Stimulated activated CD4-positive, alpha-beta T cell treated with anti-CD3 and anti-CD28 coated beads, TNF-alpha, amount 100 ng/mL, for 48 hours (primary cell): ENCODE measurements at places on chromosomes 2 and 18.

- no peak for DNase-seq
These were observed 72.3 kb downstream of the CLHC1 start for GRCh38 chr2:55159752-55160151.

GRCh38 chr2:84283506-84283905 is 175.6 kb downstream of the SUCLG1 start:
- no peak for DNase-seq

GRCh38 chr2:145026456-145027455 is 506.8 kb upstream of the ZEB2 start:
- DNase-seq = no peak

- no peak for DNase-seq
These were observed 96.2 kb downstream of the KLHL29 start for GRCh38 chr2:23480957-23481797.

- DNase-seq = no peak
These were observed 13.3 kb downstream of the CTIF start for GRCh38 chr18:48552130-48552529.

DNA sequence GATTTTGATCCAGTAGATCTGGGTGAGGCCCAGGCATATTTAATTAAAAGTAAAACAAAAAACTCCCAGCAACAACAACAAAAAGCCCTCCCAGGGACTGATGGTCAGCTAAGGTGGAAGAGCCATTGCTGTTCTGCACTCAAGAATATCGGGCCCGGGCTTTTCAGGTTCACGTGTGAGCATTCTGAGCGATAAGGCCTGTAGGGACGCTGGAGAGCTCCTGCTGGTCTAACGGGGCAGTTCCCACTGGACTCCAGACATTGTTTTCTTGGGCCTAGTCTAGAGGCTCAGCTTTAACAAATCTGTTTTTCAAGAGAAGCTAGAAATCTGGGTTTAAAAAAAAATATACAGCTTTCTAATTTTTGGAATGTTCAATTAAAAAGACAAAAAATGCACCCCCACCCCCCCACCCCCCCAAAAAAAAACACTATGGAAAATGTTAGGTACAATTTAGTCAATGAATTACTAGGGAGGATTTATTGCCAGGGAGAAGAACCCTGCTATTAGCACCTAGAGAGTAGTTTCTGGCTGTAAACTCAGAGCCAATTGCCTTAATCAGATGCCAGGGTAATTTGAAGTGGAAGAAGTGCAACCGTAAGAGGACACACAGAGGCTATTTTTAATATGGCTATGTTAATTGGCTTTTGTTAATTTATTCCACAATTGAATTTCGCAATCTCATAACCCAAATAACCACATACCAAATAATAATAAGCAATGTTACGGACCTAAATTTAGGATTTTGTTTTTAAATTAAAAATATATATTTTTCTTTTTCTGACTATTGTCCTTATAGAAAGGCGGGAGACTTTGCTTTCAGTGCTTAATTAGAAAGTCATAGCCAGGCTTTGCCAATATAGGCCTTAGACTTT is 78.9 kb downstream of the MAP4K4 start:
- DNase-seq = no peak

GRCh38 chr2:137535897-137536296 is 428.4 kb upstream of the HNMT start:
- DNase-seq = no peak

- DNase-seq = no peak
These were observed 252.6 kb upstream of the RASGRP3 start for GRCh38 chr2:33223856-33224255.

DNA sequence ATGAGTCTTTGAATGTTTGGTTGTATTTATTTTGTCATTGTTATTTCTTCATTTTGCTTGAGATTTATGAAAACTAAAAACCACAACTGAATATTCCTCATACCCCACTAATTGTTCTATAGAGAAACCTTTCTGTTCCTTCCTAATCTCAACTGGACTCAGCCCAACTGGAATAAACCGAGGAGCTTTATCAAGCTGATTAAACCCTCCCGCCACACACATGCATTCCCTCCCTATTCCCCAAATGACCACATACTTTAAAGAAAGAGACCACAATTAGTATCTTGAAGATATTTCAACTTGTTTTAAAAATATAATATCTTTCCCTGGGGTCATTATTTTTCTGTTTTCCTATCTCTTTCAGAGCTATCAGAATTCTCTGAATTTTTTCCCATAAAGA is 107.5 kb downstream of the OSR1 start:
- DNase-seq = no peak

DNA sequence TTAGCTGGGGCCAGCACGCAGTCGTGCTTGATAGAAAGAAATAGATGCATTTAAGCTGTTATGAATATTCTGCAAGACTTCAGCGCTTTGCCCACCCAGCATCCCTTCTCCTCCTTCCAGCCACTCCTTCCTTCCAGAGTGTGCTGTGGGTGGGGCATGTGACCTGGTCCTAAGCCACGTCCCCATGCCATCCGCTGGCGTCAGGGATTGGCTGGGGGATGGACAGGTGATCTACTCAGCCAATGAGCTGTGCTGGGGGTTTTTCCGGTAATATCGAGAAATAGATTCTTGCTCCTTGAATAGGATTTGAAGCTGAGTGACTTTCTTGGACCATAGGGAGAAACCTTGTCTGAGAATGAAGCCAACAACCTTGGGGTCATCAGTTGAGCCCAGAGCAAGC is 4.8 kb upstream of the ZAP70 start:
- DNase-seq = no peak

GRCh38 chr2:134739879-134740301 is 21.1 kb upstream of the TMEM163 start:
- no peak for DNase-seq

- no peak for DNase-seq
These were observed 79.5 kb downstream of the SLC8A1 start for GRCh38 chr2:40372283-40372985.

- no peak for DNase-seq
These were observed 57.8 kb downstream of the TWIST2 start for GRCh38 chr2:238905644-238906043.

DNA sequence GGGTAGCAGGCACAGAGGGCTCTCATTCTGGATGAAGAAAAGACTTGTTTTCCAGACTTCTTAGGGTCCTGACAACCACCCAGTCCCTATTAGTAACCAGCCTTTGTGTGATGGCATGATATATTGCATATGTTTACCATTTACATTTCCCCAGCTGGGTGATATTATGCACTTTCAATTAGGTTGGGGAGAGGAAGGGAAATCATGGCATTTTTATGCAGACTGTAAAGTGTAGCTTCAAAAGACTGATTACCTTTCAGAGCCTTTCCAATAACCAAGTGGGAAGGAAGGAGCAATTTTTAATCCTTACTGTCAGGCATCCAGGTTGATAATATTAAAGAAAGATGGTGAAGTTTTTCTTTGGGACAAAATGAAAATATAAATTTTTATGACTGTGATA is 240.8 kb upstream of the NRP2 start:
- DNase-seq = no peak

DNA sequence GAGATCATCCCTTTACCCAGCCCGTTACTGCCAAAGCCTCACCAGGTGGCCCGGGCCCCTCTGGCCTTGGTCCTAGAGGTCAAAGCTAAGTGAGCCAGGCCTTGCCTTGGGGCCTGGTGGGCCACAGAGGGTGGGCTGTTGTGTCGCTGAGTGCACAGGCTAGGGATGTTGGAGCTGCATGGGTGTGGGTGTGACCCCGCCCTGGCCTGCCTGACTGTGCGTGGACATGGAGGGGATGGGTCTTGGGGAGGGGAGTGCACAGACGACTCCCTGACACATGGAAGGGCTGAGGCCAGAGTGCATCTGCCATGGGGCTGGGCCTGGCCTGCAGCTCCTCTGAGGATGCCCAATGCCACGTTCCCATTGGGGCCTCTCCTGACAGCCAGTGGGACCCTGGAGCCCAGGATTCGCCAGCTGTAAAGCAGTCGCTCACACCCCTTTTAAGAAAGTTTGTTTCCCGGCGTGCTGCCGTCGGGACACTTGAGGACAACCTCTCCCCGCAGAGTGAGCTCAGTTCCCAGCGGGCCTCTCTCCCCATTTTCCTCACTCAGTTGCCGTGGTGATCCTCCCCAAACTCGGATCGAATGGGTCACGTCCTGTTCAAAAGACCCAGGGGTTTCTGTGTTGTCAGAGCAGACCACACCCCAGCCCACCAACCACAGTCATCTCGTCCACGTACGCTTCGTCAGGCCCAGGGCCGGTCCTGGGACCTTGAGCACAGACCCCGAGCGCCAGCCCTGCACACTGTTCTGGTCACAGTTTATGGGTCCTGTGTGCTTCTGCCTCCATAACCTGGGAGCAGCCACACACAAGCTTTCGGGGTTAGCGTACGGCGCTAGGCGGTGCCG is 93.5 kb downstream of the NFATC1 start:
- DNase-seq = no peak

DNA sequence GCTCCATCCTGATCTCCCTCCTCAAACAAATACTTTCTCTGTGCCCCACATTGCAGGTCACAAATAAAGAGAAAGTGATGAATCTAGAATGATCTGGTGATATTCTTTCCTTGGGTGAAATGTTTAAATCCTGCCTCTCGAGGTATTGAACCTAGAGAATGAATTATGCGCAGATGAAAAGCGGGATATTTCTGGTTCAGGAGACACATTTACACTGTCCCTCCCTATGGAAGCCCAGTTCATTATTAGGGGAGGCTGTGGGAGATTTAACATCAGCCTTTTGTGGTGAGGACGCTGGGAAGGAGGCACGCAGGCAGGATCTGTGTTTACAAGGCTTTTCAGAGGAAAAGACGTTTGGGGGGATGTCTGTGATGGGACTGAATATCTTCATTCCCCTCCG is 20.6 kb downstream of the MAPRE2 start:
- DNase-seq = no peak

DNA sequence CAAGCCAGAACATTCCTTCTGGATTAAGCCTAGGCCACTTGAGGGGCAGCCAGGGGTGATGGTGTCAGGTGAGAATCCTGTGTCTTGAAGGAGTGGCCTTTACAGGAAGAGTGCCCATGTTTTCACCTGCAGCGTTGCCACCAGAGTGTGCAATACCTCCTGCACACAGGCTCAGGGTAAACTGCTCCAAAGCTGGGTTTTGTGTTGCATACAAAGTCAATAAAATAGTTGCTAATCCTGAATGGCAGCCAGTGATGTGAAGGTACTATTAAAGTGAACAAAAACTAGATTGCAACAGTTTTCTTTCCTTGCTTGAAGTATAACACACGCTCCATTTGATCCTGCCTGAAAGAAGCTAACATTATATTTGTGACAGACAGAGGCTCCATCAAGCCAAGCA is 64.4 kb upstream of the NRP2 start:
- no peak for DNase-seq

DNA sequence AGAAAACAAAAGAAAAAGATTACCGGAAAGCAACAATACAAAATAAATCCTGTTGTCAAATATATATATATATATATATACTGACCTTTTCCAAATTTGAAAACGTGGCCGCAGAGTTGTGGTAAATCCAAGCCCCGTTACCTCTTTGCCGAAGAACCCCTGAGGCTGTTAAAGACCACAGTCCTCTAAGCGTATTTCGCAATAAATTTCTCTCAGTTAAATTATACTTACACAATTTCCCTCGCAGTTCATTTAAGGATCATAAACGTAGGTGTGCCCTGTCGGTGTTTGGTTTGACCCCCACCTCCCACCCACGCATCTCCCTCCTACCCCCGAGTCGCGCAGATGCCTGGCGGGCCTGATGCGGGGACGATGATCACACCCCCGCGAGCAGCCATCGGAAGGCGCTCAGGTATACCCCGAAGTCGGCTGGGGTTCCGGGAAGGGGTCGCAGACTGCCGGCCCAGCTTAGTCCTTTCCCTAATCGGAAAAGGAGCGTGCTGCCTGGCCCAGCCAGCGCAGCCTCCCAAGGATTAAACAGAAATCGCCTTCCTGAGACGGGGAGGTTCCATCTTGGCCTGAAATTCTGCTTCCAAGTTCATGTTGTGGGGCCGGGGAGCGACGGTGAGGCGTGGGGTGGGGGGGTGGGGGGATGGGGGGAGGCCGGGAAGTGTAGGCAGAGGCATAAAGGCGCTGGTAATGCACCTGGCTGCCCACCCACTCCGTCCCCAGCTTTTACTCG is 2.9 kb upstream of the MEIS1 start:
- no peak for DNase-seq

- no peak for DNase-seq
These were observed 590 bp downstream of the IFIH1 start for GRCh38 chr2:162317861-162318327.

- DNase-seq = no peak
These were observed 14.3 kb upstream of the PRSS56 start for GRCh38 chr2:232505856-232506255.

DNA sequence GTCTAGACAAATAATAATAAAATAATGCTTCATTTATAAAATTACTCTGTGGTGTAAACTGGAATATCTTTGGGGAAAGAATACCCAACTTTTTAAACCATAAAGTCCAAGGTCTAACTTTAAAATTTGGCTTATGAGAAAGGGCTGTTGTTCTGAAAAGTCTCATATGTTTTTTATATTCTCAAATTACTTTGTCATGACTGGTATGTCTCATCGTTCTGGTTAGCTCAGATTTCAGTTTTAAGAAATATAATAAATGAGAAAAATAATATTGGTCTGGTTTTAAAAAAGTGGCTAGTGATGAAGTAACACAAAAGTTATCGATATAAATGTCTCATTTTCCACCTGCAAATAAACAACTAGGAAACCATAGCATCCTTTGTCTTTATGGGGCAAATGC is 1658.1 kb downstream of the LRP1B start:
- DNase-seq = no peak

DNA sequence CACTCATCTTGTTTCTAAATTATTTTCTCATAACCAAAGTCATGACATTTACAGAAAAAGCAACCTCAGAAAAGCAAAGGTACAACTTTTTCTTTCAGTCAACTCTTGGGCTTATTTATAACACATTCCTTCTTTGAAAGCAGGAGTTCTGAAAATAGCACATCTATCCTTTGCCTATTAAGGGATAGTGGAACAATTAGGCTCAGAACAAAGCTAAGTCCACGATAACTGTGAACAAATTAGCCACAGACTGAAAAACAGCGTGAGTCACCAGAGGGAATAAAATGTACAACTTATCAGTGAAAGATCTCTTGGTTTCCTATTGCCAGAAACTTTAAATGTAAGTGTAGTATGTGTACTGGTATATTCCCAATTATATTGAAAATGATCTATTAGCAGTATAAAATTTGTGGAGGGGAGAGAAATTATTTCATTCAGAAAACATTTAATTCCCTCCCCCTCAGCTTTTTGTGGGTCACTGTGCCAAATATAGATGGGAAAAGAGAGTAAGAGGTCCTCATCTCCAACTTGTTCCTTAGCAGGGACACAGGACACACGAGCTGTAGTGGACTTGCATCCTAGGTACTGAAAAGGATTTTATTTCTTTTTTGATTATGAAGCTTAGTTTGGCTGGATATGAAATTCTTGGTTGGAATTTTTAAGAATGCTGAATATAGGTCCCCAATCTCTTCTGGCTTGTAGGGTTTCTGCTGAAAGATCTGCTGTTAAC is 15.4 kb upstream of the MATN3 start:
- DNase-seq = no peak

DNA sequence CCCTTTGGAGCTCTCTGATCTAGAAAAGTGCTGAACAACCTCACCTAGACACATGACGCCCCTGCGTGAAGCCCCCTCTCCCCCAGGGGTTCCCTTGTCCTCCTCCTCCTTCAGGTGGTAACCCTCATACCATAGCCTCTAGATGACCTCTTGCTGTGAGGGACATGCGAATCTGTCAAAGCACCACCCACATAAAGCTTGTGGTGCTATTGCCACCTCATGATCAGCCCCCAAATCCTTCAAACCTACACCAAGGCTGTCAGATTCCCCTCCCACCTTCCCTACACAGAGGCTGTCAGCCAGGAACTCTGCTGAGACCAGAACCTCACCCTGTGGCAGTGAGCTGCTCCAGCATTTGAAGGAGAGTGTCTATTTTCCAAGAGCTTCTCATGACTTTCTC is 43.1 kb upstream of the TEX51 start:
- DNase-seq = no peak
